Nucleus accumbens (tissue), 56 donors: ENCODE measurements at places on chromosomes 2 and 18.

DNA sequence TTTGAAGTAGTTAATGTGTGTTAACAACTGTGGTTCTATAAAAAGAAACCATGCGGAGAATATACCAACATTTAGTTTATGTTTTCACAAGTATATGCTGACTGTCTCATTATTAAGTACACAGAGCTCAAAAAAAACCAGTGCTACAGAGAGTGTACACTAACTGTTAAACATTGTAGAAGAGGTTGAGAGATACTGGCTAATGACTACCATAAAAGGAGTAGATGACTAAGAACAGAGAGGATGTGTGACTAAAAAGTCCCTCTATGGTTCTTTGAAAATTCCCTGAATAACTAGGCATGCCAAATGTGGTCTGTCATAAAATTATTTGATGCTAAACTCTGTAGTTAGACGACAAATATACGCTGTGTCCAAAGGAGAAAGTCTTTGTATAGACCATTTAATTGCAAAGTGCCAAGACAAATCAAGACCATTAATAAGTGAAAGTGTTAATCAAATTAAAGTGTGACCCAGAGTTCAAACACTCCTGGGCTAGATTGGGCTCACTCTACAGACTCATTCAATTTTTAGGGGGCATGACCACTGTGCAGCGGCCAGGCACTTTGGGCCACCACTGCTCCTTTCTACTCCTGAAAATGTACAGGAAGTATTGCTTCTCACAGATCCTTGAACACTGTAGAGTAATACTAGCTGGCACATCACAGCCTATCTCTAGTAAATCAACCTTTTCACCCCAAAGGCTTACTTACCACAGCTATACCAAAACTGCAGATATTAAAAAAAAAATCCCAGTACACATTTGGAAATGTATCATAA, 45.1 kb upstream of the SERTAD2 start:
- DNase-seq = no peak

DNA sequence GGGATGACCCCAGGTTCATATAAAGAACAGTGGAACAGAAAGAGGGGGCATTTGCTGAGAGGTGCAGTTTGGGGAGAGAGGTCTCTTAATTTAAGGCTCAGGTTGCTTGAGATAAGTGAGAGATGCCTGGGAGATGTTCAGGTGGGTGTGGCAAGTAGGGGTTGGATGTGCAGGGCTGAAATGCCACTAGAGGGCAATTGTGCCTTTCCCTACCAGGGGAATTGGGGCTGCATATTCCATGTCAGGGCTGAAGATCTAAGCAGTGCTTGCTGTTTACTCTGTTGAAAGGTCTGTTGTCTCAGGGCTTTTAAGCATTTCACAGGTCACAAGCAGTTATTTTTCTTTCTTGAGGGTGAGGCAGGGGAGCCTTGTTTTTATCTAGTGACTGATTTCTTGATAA, 7.8 kb downstream of the CCDC85A start:
- no peak for DNase-seq

DNA sequence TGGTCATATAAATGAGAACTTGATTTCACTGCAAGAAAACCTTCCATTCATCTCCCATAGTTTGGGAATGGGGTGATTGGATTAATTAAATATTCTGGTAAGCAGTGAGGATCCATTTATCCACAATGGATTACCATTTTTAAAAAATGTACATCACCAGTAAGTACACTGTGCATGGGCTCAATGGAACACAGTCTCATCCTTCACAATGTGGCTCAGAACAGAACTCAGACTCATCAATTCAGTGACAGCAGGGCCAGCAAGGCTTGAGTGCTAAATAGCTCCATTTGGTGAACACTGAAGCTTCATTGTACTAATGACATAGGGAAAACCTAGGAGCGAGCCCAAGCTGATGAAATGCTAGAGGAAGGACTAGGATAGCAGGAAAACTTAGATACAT, 223.8 kb downstream of the CMPK2 start:
- no peak for DNase-seq

DNA sequence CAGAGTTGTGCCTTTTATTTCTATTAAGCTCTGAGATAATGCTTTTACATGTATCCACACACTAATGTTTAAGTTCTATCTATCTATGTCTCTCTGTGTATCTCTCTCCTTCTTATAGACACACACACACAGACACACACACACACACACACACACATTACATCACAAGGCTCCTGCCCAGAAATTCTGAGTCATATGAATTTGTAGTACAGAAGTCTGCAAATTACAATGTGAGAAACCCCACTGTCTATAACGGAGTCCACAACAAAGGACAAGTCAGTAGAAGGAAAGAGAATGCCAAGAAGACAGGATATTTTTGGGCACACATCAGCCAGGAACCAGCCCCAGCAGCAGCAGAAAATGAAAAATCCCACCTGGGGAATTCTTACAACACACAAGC, 142.4 kb downstream of the EN1 start:
- DNase-seq = no peak

DNA sequence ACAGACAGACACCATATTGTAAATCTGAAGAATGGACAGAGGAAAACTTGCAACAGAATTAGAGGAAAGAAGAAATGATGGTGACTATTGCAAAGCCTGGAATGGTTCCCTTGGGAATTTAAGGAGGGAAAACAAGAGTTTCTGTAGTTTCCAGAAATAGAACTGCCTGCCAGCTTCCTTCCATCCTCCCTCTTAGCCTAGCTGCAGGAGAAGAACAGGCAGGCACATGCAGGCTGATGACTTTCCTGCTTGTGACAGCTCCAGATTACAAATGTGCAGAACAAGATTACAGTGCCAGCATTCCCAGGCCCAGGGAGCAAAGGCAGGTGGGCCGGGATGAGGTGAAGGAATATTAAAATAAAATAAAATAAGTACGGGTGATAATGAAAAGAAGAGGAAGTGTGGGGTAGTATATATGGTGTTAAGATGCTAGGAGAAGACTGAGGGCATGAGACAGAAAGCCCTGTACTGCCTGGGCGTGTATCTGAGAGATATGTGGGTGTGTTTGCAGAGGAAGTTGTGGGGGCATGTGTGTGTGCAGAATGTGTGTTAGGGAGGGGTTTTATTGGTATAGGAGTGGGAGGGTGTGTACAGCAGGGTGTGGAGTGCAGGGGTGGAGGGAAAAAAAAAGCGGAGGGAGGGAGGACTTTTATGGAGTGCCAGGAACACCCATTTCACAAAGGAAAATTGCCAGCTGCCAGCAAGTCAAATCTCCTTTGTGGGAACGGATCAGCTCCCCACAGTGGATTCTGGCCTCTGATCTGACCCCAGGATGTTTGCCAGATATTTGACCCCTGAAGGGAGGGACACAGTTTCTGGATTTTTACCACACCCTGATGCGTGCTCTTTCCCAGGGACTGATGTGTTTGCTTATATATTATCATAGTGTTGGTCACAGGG, 43.9 kb upstream of the NEMP2 start:
- DNase-seq = peak; percentile 15

GRCh38 chr2:235021752-235022151, 69.9 kb downstream of the SH3BP4 start:
- DNase-seq = no peak

DNA sequence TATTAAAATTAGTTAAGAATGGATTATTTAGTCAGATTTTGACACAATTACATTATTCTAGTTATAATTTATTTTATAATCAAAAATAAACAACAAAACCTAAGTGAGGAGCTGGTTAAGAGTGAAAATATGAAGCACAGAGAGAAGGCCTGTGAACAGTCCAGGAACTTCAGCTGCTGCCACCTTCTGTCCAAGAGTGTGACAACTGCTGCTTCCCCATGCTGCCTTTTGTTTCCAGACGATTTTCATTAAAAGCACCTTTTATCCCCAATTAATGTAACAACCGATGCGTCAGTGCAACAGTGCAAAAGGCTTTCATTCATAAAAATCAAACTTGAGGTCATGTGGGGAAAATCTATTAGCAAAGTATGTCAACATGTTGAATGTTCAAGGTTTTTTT, 363.6 kb downstream of the CTNNA2 start:
- no peak for DNase-seq

DNA sequence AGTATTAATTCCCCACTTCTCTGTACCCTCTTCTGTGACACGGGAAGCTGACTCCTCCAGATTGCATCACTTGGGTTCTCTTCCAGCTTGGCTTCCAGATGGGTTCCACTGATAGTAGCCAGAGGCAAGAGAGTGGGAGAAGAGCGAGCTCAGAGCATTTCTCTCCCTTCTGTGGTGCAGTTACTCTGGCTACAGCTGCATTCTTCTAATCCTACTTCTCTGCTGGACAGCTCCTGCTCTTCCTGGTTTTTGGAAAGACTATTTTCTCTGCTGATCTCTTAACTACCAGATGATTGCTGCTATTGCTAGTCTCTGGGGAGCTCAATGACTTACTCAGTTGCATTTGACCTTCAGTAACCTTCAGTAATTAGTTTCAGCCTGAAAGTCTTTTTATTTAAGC, 187.5 kb upstream of the MAP2 start:
- DNase-seq = no peak

DNA sequence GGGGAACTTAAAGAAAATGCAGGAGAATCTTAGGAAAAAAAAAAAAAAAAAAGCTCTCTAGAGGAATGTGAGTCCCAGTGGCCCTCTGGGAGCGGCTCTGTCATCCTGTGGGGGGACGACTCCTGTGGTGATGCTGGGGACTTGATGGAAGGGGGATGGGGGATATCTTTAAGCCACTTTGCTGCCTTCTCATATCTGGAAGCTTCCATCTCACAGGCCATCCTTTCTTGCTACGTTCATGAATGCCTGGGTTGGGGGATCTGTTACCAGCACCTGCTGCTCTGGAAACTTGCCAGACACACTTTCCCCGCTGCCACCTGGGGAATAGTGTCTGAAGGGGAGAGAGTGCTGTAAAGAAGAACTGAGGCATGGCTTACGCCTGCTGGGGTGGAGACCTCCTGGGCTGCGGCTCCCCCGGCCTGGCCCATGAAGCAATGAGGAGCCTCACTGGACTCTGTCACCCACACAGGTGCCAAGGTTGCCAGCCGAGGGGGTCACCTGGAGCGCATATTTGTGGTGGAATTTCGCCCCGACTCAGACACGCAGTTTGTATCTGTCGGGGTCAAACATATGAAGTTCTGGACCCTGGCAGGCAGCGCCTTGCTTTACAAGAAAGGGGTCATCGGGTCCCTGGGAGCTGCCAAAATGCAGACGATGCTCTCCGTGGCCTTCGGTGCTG, 92.8 kb downstream of the RTN4 start:
- no peak for DNase-seq

- no peak for DNase-seq
Observed at GRCh38 chr2:207801259-207801658, 31.6 kb upstream of the FZD5 start.

DNA sequence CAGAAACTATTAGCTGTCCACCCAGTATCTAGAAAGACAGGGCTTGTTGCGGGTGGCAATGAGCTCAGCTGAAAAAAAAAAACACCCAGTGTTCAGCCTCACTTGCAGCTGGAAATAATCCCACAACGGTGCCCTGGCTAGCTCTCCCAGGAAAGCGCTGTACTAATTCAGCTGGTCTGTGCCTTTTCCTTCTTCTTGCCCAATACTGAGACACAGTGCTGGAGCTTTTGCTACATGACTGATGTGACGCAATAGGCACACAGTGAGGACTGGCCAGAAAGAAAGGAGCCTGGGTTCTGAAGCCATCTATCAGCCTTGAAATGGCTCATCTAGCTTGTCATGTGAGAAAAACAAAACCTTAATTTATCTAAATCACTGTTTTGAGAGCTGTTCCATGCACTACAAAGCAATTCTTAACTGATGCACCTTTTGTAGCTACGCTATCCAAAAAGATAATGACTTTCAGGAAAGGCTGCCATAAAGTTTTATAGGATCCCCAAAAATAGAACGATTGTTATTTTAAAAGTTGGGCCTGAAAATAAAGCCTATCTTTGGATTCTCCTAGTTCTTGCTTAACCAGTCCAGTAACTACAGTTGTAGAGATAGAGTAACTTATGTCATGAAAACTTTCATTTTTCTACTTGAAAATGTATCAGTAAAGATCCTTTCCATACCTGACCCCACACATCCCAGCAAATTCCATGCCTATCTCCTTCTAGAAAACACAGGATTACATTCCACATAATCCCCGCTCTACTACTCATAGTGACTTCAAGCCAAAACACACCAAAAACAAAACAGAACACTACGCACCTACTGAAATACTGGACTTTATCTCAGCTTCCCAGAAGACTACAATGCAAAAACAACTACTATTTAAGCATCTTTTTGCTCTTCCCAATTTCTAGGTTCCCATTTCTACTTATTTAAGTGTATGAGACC, 15.9 kb downstream of the KIDINS220 start:
- no peak for DNase-seq

GRCh38 chr2:128780434-128781080, 461.9 kb upstream of the HS6ST1 start:
- no peak for DNase-seq

- DNase-seq = no peak
Observed at GRCh38 chr2:190903693-190904450, 23.3 kb downstream of the GLS start.

DNA sequence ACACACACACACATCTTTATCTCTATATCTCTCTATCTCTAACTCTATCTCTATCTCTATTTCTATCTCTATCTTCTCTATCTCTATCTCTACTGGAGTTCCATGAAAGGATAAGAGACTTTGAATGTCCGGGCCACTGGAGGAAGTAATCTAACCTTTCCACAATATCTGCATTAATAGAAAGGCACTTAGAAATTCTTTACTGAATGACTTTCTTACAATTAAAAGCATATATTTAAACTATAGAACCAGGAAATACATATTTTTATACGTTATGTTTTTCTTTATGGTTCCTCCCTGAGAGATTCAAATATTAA, 234.9 kb downstream of the TRIB2 start:
- no peak for DNase-seq

GRCh38 chr2:215590010-215590745, 154.3 kb upstream of the FN1 start:
- no peak for DNase-seq

- DNase-seq = no peak
Observed at GRCh38 chr2:82795446-82795845, 1663.6 kb downstream of the SUCLG1 start.

DNA sequence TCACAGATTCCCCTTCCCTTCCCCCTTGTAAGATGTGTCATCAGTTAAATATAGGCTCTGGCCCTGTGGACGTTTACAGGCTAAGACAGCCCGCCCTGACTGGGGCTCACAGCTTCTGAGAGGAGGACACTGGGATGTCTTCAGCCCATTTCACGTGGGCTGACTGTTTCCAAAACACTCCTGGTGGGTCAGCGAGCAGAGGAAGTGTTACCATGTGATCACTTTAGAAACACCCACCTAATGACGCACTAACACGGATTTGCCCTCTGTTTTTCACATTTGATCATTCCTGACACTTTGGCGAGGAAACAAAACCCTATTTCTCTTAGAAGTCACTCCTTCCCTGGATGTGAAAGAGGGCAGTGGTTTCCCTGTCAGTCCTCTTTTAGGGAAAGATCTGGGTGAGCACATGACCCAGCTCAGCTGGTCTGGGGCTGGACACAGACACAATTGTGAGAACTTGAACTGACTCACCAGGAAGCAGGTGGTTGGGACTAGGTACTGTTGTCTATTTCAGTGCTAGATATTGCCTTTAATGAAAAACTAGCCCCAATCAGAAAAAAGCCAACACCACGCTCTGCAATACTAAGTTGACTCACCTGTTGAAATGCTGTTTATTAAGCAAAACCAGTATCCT, 38.8 kb downstream of the BMP10 start:
- peak; percentile 55 for DNase-seq
